ENCODE measurements at places on chromosomes 5 and 9.
A peak's percentile ranks its signal among the peaks of the same experiment; 100 is the strongest.

GRCh38 chr5:32329395-32329834, 16.7 kb upstream of the MTMR12 start:
- peak; percentile 6 for DNase-seq

- DNase-seq: no peak
These were observed 59.4 kb upstream of the RAPGEF1 start for GRCh38 chr9:131799177-131799823.

GRCh38 chr9:123763910-123764588, 165.9 kb downstream of the DENND1A start:
- no peak for DNase-seq

GRCh38 chr9:18788256-18788655, 244.8 kb downstream of the SAXO1 start:
- DNase-seq: no peak

GRCh38 chr9:113588242-113588810, 124.8 kb downstream of the RGS3 start:
- no peak for DNase-seq

- DNase-seq: no peak
These were observed 463.3 kb downstream of the IRX1 start for GRCh38 chr5:4058899-4059298.

Measured in activated CD8-positive, alpha-beta memory T cell treated with anti-CD3 and anti-CD28 coated beads for 4 hours (primary cell).